ENCODE measurements at places on chromosomes 5 and 9. TPM values are rescaled to one million over a fixed set of nuclear protein-coding genes. Genes with fewer than 3 reads are reported as not detected.

DNA sequence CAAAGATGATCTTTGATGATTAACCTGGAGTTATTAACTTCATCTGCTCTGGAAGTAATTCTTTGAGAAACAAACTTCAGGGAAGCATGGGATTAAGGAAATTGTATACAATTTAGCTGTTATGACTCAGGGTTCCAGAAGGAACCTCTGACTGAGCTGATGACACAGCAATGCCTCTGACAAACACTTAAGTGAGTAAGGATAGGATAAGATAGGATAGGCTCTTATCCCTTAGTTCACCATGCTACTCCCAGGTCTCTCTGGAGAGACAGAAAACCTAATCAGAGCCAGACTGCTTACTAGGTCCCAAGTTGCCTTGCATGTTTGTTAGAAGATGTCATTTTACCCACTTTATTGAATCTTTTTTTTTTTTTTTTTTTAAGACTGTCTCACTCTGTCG is 12.6 kb upstream of the TMEM38B start:
- DNase-seq = peak; percentile 53

DNA sequence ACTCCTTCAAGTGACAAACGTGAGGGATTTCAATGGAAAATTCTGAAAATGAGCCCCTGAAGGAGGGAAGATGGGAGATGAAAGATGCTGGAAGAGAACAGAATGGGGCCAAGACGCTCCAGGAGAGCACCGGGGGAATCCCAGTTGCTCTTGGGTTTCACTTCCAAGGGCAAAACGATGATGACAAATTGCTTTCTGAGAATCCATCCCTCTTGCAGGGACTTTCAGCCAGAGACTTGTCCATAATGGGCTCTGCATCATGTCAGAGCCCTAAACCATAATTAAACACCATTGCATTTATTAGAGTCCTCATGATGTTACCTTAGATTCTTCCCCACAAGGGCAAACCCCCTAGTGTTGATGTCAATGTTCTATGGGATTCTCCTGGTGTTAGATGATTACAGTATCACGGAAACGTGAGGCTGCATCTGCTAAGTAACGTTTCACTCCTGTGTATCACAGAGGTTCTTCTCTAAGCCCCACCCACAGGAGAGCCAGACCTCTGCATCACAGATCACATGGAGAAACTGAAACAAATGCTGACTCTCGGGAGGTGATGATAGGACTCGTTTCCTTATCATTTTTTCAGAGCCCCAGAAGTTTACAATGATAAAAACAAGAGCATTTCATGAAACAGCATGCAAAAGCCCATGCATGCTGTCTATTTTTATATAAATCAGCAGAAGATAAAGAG is 114.4 kb downstream of the TENT4A start:
- DNase-seq = no peak

- DNase-seq = no peak
These were observed 59.5 kb upstream of the TARS1 start for GRCh38 chr5:33381243-33381642.

DNA sequence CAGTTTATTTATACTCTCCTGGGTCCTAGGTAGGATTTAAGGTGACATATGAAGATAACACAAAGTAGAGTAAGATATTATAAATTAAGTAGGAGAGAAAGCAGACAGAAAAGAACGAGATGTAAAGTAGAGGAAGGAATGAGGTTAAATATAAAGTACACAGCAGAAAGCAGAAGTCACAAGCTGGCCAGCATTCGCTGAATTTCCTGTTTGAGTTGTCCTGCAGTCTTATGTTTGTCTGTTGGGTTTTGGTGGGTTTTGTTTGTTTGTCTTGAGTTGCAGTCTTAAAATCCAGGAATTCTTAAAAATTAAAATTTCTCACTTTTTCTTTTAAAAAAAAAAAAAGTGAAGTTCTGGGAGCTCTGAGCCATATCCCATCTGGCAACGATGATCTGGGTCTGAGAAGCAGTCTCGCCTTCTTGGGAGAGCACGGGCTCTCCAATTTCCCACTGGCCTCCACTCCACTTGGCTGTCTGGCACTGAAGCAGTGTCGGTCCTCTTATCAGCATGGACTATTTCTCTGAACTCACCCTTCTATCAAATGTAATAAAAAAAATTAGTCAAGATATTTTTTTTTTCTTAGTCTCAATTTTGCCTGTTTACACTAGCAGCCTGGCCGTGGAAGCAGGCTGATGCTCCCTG is 2.0 kb downstream of the S100Z start:
- DNase-seq = no peak

DNA sequence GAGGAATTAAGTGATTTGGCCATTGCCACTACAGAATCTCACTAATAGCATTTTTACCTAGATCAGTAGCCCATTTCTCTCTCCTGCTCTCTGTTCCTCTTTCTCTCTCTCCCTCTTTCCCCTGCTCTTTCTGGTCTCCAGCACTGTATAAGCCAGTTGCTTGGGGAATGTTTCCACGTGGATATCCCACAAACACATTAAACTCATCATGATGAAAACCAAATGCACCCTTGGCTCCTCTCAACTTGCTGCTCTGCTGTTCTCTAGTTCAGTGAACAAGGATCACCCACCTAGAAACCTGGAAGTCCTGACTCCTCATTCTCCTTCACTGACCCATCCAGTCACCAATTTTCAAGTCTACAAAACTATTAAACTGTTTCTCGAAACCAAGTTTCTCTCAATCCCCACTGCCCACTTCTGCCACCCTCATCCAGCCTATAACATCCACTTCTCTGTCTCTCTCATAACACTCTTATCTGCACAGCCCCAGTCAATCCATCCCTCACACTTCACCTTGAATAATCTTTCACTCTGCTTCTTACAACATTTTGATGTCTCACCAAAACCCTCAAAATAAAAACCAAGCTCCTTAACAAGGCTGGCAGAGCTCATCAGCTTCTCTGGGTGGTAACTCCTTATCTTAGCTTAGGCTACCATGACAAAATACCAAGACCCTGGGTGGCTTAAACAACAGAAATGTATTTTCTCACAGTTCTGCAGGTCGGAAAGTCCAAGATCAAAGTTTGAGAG is 79.3 kb downstream of the ARL15 start:
- DNase-seq = no peak

DNA sequence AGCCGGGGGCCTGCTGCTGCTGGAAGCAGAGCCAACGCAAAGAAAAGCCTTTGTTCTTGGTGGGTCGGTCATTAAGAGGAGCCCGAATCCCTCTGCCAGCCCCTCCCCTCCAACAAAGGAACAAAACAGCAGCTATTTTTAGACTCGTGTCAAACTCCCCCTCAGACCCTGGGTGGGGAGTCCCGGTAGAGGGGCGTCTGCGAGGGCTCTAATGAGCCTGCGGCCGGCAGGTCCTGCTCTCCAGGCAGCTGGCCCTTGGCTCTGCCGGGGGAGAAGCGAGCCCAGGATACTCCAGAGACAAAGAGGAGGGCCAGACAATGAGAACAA is 114.0 kb downstream of the LHX2 start:
- DNase-seq = no peak

DNA sequence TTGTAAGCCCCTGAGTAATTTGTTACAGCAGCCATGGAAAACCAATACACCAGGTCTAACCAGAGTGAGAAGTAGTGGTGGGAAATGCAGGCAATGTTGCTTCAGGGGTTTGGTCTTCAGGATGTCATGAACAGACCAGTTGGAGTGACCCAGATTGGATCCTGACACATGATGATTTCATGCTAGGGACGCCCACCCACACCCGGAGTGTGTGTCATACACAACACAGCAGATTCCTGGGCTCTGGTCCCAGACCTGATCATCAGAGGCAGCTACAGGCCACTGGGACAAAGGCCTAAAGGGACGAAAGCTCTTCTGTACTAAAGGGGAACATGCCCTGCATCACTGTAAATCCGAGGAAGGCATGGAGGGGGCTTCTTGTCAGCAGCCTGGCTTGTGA is 194.2 kb downstream of the NSG2 start:
- DNase-seq = no peak

The TRPM3 gene
- total RNA-seq = under 0.01 TPM

- no peak for DNase-seq
These were observed 56.9 kb upstream of the BARHL1 start for GRCh38 chr9:132525308-132526023.

DNA sequence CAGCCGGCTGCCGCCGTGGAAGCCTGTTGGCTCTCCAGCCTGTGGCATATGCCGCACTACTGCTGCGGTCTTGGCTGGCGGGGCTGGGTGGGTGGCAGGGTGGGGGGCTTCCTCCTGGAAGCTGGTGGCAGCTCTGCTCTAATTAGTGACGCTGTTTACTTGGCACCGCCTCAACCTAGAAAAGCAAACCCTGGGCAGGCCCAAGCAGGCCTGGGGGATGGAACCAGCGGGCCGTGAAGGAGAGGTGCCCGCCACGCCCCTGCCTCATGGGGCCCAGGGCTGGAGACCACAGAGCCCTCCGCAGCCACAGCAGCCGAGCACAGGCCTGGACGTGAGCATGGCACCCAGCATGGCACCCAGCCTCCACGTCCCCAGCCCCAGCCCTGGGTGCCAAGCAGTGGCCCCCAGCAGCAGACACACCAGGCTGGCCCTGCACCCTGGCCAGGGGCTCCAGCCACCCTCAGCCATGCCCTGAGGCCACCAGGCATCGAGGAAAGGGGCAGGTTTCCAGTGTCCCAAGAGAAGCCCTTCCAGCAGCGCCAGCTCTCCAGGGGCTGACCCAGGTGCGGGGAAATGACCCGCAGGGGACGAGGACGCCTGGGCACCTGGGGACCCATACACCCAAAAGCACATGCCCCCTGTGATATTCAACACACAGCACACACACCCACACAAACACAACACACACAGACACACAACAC is 5.4 kb upstream of the CCDC187 start:
- no peak for DNase-seq

DNA sequence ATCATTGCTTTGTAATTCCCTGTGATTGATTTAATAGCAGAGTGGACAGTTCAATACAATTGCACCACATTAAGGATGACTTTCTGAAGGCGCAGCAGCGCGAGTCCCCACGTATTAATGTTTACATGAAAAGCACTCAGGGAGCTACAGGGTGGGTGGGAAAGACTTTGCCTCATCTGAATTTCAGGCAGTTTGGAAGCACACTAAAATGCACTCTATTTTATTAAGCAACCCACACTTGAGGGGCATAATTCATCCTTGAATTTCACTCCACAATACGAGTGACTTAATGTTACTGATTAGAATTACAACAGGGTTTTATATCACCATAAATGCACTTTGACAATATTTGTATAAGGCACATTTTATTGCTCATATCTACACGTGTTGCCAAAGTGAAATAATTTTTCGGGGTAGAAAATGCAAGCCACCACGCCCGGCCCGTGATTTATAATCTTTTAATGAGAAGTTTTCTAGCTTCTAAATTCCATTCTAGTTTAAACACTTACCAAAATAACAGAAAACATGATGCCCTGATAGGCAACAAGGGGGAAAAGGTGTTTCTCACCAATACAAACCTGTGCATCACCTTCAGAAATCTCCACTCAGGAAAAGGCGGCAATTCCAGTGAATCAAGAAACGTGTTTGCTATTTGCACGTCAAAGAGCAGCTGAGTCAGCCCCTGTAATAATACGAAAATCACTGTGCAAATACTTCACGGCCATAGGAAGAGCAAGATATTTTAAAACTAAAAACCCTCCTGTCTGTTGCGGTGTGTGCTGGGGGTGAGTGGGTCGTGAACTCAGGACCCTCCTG is 40.5 kb downstream of the IRX4 start:
- no peak for DNase-seq

GRCh38 chr5:95630394-95630917 is 10.6 kb downstream of the GPR150 start:
- no peak for DNase-seq

The CHSY3 gene
- total RNA-seq = 9.9 TPM

The NR5A1 gene
- not detected for total RNA-seq

DNA sequence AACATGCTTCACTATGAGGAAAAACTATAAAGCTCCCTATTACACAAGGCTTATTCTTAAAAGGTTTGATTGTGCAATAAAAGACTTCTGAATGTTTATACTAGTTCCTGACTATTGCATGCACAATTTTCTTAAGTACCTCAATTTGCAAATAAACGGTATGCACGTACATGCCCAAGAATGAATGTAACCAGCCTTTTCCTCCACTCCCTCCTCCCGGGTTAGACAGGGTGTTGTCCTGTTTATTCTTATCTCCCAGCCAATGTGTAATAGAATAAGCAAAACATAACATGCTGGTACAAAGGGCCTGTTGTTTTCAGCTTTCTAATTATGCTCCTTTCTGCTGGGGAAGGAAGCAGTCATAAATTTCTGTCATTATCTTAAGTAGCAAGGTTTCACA is 79.1 kb downstream of the AOPEP start:
- peak; percentile 99 for DNase-seq

DNA sequence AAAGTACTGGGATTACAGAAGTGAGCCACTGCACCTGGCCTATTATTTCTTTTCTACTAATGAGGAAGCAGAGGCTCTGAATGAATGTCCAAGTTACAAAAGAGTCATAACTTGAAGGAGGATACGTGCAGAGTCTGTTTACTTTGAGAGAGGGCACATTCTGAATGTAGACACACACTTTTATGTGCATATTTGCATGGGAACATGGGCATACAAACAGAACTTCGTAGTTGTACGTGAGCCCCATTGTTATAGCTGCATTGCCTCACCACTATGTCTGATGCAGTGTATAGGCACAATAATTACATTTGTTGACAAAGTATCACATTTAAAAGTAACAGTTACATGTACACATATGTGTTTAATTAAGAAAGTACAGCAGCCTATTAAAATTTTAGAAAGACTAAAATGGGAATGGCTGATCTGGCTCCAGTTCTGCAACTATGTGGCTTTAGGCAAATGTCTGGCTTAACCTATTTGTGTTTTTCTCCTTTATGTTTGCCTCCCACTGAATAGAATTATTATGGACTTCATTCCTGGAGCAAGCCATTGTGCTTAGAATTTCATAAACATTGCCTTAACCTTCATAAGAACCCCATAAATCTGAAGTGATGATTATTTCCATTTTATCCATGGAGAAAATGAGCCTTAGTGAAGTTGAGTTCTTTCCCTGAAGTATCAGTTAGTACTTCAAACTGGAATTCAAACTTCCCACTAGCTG is 3.0 kb upstream of the DPYSL3 start:
- peak; percentile 59 for DNase-seq

DNA sequence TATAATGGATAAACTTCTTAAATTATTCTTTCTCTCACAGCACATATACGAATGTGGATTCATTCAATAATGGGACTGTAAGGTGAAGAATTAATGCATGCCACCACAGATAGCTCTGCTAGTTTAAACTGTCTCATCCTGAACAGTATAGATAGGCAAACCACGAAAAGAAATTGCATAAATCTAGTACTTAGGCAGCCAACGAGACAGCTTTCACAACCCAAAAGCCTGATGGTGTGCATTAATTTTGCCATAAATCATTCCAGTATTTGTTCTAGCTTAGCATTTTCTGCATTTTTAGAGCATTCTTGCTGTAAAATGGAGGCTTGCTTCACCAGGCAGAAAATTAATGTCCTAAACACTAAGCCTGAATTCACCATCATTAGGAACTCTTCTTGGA is 834.2 kb upstream of the DMAC1 start:
- DNase-seq = peak; percentile 13
